ENCODE measurements at places on chromosomes 1 and 21.

- DNase-seq, result no peak
These were observed 12.7 kb downstream of the TRPM2 start for GRCh38 chr21:44365967-44366585.

- DNase-seq, result no peak
These were observed 36.9 kb upstream of the PSMG1 start for GRCh38 chr21:39220150-39220549.

DNA sequence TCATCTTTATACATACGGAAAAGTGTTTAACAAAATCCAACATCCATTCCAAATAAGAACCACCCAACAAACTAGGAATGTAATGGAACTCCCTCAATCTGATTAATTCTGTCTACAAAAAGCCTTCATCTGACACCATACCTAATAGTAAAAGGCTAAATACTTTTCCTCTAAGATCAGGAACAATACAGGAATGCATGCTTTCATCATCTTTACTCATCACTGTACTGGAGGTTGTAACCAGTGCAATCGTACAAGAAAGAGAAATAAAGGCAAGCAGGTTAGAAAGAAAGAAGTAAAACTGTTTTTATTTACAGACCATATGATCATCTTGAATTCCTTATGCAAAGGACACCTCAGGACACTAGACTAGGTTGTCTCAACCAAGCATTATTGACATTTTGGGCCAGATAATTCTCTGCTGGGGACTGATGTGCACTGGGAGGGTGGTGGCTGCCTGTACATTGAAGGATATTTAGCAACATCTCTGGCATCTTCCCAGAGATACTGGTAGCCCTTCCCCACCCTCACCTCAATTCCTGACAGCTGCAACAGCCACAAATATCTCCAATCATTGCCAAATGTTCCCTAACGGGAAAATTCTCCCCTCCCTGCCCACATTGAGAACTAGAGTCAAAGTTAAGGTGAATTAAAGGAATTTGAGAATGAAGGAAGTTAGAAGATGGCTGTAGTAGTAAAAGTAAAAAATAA, 30.6 kb upstream of the INSL5 start:
- no peak for DNase-seq

DNA sequence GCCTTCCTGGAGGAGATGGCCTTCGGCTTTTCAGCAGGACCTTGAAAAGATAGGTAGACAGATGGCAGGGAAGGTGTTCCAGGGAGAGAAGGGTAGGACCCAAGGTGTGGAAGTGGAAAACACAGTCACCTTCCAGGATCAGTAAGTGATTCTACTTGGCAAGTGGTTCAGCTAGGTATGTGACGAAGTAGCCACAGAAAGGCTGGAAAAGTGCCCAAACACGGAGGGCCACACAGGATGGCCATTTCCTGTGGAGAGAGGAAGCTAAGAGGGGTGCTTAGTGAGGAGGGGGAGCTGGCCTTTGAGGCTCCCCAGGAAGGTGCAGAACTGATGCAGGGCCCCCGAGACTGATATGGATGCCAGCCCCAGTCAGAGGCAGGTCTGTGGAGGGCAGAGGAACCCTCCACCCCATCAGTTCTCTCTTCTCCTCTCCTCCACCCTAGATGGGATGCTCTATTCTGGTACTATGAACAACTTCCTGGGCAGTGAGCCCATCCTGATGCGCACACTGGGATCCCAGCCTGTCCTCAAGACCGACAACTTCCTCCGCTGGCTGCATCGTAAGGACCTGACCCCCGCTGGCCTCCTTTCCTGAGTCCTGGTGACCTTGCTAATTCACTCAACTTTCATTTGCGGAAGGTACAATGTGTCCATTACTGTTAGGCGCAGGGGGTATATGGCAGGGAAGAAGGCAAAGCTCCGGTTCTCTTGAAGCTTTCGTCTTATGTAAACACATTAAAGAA, 6.8 kb downstream of the SEMA4A start:
- DNase-seq, result no peak

DNA sequence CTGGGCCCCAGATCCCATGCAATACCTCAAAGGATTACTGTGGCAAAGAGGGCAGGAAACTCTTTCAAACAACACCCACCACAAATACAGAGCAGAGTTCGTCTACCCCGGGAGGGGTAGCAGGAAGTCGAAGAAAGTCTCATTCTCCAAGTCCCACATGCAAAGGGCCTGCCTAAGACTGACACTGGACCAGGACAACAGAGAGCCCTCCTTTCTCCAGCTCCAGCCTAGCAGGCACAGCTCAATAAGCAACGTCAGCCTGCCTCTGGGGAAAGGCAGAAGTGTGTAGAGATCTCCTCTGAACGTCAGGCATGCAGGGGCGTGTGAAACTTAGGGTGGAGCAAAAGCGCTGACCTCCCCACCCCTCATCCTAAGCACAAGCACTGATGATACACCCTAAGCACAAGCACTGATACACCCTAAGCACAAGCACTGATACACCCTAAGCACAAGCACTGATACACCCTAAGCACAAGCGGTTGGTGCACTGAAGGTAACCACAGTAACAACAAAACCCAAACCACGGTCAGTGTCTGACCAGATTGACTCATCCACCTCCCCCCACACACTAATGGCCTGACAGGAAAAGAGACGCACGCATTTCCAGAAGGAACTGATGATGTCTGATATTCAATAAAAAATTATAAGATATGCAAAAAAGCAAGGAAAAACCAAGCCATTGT, 1.3 kb downstream of the KRTAP12-3 start:
- DNase-seq, result no peak

- DNase-seq, result no peak
These were observed at the start of gene RYR2 for GRCh38 chr1:237041795-237042525. Gene RYR2 (plus strand): TSS chr1:237042184. CDS start chr1:237042522, 338 bp downstream.

GRCh38 chr21:15943009-15943666, 213.4 kb downstream of the USP25 start:
- no peak for DNase-seq

DNA sequence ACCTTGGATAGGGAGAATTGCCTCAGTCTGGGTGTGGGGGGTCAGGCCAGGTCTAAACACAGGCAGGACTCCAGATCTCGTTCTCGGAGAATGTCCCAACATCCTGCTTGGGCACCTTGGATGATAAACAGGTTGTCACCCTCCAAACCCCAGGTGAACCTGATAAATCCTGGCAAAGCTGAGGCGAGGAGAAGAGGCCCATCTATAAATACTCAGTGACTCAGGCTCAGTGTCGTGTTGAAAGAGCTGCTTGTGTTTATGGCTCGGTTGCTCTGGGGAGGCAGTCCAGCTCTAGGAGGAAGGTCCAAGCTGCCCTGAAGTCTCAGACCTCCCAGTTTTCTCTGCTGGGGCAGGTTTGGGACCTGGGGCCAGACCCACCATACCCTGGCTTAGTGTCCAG, 15.8 kb upstream of the TRIM63 start:
- DNase-seq, result no peak

DNA sequence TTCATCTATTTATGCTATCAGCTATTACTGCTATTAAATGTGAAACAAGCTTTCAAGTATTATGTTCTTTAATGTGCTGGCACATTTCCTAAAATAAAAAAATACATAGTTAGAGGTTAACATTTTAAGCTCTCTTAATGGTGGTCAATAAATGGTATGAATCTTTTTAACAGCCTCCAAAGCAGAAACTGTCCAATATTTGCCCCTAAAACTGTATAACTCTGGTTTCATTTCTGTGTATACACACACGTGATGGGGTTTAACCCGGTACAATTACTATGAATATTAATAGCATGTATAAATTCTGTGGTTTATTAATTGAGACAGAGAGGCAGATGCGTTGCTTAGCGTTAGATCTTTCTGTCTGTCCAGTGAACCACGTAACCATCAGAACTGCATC, 2.2 kb downstream of the ESRRG start:
- no peak for DNase-seq

DNA sequence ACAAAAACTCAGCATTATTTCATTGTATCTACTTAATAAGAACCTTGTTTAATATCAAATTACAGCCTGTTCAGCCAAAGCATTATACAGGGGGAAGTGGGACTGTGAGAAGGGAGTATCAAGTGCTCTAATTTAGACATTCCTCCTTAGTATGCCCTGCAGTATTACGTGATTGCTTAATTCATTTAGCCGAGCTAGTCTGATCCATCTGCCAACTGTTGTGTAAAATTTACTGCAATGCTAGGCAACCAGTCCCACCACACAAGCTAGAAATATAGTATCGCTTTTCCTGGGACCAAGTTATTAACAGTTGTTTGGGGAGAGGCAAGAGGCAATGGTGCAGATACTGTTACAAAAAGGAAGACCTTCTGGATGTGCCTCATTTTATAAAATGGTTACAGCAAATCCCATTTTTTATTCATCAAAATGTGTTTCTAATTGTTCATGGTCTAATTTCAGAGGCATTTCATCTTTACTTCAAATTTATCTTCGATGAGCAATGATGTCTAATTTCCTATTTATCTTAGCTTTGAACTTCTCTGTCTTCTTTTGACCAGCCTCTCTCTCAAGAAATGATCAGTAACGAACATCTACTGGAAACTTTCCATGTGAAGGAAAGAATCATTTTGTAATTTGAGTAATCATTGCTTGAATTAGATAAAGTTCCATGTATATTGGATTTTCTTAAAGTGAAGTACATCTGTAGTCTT, 283.3 kb downstream of the DUSP10 start:
- peak; percentile 81 for DNase-seq

DNA sequence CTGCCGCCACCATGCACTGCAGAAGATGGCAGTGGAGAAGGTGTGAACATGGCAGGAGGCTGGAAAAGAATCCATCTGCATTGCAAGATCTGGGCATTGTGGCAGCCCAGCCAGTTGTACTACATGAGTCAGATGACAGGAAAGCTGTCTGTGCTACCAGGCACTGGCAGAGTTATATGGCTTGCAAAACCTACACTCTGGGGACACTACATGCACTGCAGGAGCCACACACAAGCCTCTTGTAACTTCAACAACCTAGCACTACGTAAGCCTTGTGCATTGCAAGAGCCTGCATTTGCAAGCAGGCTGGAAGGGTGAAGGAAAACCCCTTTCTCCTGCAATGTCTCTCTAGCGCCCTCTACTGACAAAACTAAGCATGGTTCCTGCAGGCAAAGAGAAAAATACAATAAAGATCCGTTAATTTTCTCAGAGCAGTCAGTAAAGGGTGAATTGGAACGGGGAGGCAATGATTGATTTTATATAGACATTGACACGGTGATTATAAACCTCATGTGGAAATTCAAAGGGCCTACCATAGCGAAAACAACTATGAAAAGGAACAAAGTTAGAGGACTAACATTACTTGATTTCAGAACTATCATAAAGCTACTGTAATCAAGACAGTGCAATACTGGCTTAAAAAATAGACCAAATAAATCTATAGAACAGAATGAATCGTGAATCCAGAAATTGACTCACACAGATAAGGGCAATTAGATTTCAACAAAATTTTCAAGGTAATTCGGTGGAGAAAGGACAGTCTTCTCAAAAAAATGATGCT, 26.2 kb upstream of the DYNLT5 start:
- peak; percentile 52 for DNase-seq

DNA sequence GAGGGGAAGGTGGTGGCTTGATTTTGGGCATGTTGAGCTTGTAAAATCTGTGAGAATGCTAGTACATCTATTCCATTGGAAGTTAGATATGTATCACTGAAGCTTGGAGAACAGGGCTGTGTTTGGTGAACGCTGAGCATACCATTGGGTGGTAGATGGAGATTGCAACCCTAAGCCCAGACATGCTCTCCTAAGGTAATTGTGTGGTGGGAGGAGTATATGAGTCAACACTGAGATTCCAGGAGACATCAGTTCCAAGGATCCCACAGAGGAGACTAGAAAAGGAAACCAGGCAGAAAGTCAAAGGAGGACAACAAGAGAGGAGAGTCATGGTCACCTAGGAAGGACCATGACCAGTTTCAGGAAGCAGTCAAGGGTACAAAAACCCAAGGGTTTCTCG, 60.4 kb downstream of the KIF21B start:
- no peak for DNase-seq

DNA sequence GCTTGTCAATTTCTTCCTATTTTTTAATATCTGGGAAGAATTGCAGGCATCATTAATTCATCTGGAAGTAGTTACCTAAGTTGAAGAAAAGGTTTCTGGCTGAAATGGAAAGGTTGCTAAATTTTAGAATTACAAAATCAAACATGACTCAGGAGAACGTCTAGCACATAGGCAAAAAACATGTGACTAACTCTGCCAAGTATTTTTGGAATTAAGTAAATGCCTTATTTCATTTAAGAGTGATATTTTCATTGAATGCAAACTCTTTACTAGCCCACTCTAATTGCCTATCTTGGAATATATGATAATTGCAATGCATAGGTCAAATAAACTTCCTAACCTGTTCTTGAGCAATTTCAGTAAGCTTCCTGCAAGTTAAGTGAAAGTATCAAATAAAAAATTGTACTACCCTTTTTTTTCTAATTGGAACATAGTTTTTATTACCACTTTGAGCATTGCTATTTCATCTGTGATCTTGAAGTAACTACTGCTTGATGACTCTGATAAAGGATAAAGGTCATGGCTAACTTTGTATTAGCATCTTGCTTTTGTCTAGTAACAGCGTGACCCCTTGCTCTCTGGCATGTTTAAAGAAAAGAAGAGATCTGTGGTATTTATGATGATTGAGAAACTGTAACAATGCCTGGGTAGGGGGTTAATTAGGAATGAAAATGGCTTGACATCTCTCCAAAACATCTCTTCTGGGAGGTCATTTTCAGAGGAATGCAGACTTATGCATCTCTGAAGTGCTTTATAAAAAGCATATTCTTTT, 208.3 kb upstream of the NCAM2 start:
- DNase-seq, result no peak

GRCh38 chr1:41650028-41650880, 165.8 kb upstream of the EDN2 start:
- DNase-seq, result no peak

- DNase-seq, result no peak
These were observed 50.8 kb upstream of the ACTRT2 start for GRCh38 chr1:2970311-2971071.

Data from AG09309 (cell line).